ENCODE measurements at places on chromosomes 2 and 18. TPM values are rescaled to one million over a fixed set of nuclear protein-coding genes. Genes with fewer than 3 reads are reported as not detected.

Gene MTLN
- 44.7 TPM for total RNA-seq

Gene NPC1
- total RNA-seq = 35.0 TPM

Gene PLB1
- total RNA-seq = 1.0 TPM

Gene VIT
- total RNA-seq = not detected

Gene HOXD9
- total RNA-seq = not detected

Gene CRYGD
- not detected for total RNA-seq

Gene CACNB4
- total RNA-seq = 0.47 TPM

Gene DNAH7
- not detected for total RNA-seq

Gene MGAT4A
- 73.4 TPM for total RNA-seq
